Activated T-cell treated with anti-CD3 and anti-CD28 coated beads, Interleukin-2, amount 50 U/mL, for 72 hours (primary cell): ENCODE measurements at places on chromosomes 16 and 17.

DNA sequence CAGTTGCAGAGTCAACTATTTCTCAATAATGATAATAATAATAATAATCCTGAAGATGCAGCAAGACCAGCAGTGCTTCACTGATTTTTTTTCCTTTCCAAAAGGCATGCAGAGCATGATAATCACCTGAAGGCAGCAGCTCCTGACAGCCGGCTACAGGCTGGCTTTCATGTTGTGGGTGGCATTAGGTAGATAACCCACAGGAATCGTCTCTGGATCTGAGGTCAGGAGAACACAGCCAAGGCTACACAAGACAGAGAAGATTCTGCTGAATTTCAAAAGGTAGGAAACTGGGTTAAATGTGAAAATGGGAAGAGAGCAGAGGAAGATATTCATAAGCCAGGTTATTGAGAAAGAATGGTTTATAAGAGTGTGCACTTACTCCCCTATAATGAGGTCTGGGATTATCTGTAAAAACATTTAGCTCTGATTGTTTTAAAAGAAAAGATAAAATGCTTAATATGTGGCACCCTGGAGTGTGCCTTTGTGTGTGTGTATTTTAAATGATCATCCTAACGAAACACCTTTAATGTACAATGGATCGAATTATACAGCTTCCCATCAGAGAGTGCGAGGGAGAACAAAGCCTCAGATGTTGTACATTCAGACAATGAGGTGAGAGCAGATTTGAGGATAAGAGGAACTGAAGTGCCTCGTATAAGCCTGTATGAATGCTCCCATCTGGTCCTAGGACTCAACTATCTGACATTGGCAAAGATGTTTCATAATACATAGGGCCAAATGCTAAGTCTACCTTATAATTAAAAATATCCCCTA lies 273.1 kb downstream of the PHKB start:
- DNase-seq = no peak

DNA sequence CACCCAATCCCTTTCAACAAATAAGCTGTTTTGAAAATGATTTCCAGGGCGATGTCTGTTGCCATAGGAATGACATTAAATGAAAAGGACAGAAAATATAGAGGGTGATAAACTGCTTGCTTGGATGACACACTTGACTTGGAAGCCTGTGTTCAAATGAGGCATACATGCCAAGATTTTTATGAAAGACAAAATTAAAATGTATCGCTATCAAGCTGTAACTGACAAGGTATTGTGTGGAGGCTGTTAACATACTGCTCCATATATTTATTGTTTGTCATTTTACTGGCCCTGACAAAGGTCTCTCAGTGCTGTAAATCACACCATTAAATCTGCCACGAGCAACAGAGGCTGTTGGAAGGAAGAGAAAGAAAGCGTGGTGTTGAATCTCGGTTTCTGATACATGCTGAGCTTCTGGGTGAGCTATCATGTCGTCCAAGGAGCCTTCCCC lies 456.2 kb upstream of the SALL1 start:
- DNase-seq = no peak

- DNase-seq = no peak
Measured at GRCh38 chr17:72466606-72467005, 345.8 kb downstream of the SOX9 start.

- peak; percentile 47 for DNase-seq
Measured at GRCh38 chr17:2025220-2025621, at the start of gene RTN4RL1. Gene RTN4RL1, minus strand, starts transcription at chr17:2025334. Its CDS starts 469 bp downstream, at chr17:2024865.

DNA sequence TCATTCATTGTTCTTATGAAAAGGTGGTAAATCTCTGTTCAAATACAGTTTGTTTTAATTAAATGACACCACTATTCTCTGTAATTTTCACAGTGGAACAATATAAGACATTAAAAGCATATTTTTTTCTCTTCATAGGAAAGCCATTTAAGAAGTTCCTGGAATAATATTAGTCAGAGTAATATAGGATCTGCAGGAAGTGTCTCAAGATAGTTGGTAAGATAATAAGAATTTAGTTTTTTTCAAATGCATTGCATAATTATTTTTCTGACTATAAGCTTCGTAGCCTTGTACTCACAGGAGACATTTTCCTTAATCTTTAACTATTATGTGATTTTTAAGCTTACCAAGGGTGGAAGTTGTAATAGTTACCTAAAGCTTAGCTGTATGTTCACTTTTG lies 16.9 kb downstream of the STXBP4 start:
- no peak for DNase-seq

DNA sequence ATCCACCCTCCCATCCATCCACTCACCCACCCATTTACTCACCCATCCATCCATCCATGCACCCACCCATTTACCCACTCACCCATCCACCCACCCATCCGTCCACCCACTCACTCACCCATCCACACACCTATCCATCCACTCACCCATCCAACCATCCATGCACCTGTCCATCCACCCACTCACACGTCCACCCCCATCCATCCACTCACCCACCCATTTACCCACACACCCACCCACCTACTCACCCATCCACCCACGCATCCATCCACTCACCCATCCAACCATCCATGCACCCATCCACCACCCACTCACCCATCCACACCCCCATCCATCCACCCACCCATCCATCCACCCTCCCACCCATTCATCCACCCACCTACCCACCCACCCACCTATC lies 12.2 kb downstream of the SOX8 start:
- DNase-seq = no peak

DNA sequence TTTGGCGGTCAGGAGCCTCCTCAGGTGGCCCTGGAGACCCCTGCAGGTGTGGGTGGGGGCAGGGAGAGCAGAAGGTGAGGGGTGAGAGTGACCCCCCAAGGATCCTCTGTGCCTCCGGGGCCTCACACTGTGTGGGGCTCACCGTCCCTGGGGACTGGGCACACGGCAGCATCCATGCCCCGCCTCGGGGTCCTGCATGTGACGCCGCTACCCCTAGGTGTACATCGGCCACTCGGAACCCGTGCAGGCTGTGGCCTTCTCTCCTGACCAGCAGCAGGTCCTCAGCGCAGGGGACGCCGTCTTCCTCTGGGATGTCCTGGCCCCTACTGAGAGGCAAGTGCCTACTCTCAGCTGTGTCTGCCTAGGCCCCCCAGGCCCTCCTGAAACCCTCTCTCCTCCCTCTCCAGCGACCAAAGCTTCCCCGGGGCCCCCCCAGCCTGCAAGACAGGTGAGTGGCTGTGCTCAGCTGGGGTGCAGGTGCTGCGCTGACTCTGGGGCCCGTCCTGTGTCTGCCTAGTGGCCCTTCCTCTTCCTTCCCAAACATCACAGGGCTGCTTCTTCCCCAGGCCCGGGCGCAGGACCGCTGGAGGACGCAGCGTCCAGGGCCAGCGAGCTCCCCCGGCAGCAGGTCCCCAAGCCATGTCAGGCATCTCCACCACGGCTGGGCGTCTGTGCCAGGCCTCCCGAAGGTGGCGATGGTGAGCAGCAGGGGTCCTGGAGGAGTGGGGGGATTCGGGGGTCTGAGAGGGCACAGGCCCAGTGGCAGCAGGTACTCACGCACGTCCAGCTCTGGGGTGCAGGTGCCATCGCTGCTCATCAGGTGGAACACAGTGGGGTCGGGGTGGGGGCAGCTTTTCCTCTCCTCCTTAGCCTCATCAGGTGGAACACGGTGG lies 9.0 kb upstream of the RHOT2 start:
- DNase-seq = no peak

GRCh38 chr17:57586196-57586740 lies 158.8 kb downstream of the CCDC182 start:
- DNase-seq = no peak

- DNase-seq = no peak
Measured at GRCh38 chr17:80431246-80432195, 16.6 kb downstream of the ENDOV start.

- no peak for DNase-seq
Measured at GRCh38 chr17:43788540-43788939, 8.3 kb downstream of the CFAP97D1 start.

DNA sequence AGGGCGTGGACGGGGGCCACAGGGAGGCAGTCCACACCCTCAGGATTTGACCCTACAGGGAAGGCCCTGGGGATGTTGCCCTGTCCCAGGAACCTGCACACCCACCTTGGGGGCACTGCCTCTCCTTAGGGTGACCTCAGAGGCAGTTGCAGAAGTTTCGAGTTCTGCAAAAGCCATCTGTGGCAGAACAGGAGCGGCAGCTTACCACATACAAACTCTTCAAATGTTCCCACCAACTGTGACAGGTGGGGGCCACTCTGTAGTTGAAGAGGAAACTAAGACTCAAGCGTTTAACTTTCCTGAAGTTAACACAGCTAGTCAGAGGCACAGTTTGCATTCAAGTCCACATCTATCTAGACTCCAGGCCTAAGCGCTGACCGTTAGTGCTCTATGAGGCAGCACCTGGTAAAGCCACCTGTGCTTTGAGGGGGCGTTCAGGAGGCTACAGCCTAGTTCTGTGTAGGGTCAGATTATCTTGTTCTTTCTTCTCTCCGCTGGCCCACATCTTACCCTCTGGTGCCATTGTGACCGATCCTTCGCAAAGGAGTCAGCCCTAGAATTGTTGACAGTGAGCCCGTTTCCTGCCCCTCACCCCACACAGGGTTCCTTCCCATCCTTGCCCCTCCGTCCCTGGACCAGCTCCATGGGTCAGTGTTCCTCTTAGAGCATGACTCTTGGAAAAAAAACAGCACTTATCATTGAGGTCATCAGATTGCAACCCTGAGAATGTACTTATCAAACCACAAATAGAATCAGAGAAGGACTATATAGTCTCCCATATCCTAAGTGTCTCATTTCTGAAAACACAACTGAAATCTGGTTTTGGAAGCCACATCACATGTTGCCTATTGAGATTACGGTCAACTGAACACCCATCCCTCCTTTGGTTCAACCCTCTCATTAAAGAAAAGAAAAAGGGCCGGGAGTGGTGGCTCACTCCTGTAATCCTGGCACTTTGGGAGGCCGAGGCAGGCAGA lies 45.4 kb downstream of the CDH1 start:
- no peak for DNase-seq
